ENCODE measurements at places on chromosomes 13 and 19.

DNA sequence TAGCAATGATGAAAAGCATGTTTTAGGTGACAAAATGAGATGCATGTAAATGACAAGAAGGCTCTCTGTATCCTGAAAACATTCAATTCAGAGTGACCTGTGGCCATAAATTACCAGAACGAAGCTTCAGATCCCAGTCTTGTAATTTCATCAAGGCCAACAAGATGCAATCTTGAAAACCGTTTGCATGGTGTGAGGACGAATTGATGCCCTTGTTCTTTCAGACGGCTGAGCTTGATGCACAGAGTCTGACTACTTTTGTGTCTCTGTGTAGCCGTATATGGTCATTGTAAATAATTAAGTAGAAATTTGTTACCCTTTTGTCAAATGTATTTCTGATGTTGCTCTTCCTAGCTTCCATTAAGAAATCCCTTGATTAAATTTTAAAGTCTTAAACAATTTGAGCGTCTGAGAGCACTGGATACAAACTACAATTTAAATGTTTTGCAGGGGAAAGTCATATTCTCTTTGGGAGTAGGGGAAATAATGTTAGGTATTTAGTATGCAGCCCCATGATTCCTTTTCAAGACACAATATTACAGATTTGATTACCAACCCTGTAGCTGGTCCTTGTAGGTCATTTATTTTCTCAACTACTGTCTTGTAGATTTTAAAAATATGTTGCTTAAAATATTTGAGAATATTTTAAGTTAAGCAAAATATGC lies 125.8 kb upstream of the PCDH9 start:
- DNase-seq = no peak

DNA sequence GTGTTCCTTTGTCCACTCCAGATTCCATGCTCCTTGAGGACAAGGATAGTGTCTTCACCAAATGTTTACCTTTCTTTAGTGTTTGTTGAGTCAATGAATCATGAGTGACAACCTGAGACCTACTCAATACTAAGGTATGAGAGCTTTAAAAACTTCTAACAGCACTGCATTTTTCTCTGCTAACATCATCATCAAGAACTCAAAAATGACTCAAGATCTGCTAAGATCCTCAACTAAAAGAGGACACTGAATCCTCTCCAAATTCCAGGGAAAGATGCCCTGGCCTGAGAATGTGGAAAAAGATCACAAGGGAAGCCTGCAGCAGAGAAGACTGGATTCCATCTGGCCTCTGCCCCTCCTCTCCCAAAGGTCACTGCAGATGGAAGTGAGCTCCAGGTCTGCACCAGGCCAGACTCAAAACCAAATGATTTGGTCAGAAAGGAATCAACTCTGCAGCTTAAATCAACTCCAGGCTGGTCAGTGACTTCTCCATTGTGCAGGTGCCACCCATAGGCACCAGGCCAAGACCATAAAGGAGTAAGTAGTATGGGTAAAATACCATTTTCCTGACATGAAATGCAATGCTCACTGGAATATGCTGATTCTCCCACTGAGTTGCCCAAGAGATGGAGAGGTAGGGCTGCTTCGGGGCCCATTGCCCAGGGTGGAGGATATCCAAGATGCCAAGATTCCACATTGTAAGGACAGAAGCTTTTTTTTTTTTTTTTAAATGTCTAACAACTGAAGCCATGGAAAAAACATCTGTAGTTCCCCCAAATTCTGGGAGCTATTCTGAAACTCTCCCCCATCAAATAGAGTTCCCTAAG lies 89.5 kb upstream of the DOCK9 start:
- no peak for DNase-seq

DNA sequence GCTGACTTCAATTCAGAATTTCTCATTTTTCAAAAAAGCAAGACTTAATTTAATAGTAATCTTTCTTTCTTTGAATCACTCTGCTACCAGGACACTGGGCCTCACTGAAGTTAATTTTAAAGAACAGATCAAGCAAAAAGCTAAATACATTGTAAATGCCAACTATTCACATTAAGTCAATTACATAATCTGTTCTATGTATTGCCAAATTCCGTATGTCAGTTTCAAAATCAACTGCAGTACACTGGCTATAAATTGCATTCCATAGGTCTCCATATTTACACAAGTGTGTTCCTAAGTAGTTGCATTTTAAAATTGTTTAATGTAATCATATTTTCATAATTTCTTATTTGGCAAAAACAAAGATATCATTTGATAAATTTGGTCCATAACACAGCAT lies 10.1 kb downstream of the FOXO1 start:
- DNase-seq = no peak

DNA sequence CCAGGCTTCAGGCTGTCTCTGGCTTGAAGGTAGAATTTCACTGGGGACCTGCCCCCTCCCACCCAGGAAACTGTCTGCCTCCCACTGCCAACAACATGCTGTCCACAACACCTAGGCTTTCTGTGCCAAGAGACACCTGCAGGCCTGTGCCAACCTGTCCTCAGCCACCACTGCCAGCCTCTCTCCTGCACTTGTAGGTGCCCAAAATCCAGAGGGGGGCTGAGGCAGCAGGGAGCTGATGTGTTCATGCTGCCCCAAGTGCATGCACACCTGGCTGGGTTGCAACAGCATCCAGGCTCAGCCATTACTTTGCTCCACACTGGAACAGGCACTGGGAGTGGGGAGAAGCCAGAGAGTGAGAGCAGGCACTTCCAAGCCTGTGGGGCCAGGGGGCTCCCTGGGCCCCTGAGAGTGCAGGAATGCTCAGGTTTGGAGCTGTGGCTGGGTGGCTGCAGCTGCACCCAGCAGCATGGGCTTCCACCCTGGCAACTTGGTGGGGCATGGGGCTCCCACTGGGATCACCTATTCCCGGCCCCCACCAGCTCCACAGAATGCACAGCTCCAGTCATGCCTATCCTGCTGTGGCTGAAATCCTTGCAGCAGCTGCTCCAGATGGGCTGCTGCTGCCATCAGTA lies 218.1 kb upstream of the OBI1 start:
- no peak for DNase-seq

- DNase-seq = no peak
Observed at GRCh38 chr19:39670998-39671397, 15.3 kb downstream of the LGALS16 start.

DNA sequence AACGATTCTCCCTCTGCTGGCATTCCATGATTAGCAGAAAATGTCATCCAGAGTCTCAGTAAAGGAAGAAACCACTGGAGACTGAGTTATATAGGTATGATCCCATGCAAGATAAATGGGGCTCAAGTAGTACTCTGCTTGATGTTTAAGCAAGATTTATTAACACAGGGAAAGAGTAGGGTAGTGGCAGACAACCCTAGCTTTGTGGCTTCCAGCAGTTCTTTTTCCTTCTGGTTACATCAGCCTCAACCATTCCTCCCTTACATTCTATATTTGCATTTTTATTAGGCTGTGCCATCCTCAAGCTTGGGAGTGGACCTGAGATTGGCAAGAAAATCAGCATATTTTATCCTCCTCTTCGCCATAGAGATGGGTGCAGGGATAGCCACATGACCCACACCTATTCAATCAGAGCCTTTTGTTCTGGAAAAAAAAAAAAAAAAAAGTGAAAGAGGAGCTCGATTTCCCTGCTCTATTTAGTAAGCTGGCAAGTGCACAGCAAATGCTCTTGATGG lies 402.1 kb downstream of the ZNF536 start:
- no peak for DNase-seq

- no peak for DNase-seq
Observed at GRCh38 chr19:48121066-48121465, 10.4 kb upstream of the PLA2G4C start.

DNA sequence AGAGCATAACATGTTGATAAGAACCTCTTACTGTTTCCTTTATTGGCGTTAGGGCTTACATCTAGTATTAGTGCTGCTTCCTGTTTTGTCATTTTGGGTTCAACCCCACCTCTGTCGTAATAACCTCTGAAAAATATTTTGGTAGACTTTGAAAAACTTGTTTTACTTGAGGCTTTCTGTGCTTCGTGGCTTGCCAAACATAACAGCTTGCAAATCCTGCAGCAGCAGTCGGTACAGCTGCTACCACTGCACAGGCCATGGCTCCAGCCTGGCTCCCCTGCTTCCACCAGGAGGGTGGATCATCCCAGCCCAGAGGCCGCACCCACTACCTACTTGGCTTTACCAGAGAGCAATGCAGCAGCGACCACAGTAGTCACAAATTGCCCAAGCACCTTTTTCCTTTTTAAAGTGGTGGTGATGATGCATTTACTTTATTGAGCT lies 11.8 kb upstream of the CEACAM4 start:
- no peak for DNase-seq

GRCh38 chr13:85549819-85550218 lies 249.4 kb downstream of the SLITRK6 start:
- no peak for DNase-seq

DNA sequence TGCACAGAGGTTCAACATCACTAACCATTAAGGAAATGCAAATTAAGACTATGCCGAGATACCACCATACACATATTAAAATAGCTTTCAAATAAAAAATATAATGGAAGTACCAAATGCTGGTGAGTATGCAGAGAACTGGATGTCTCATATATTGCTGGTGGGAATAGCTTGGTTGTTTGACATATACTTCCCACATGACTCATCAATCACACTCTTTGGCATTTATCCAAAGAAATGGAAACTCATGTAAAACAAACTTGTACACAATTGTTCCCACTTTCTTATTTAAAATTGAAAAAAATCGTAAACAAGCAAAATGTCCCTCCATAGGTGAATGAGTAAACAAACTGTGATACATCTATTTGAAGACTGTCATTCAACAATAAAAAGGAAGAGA lies 982.6 kb upstream of the ATXN8OS start:
- DNase-seq = no peak
